ENCODE measurements at places on chromosomes 12 and 14.

DNA sequence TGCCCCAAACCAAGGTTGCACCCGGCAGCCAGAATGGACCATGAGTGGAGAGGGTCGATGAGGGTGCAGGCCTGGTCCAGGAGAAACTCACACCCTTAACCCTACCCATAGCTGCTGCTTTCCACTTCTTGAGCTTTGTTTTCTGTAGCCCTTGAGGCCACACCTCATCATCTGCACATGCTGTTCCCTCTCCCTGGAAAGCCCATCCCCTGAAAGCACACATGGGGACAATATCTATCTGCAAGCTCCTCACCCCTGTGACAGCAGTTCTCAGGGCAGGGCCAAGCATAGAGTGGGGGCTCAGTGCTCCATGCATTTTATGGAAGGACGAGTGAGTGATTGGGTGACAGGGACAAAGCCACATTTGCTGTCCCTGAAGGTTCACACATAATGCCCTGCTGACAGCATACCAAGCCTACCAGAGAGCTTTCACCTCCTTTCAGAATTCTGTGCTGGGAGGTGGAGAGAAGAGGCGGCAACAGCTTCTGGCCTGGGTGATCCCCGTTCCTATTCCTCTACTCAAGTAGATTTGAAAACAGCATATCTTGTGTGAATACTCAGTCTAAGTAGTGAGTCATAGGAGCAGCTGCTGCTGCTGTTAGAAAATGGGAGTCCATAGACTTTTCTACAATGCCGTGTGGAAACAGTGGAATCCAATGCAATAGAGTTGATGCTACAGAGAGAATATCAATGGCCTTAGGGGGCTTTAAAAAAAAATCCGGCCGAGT, 44.6 kb downstream of the SRGAP1 start:
- no peak for DNase-seq

GRCh38 chr12:2023365-2023764, 19.1 kb upstream of the DCP1B start:
- no peak for DNase-seq

DNA sequence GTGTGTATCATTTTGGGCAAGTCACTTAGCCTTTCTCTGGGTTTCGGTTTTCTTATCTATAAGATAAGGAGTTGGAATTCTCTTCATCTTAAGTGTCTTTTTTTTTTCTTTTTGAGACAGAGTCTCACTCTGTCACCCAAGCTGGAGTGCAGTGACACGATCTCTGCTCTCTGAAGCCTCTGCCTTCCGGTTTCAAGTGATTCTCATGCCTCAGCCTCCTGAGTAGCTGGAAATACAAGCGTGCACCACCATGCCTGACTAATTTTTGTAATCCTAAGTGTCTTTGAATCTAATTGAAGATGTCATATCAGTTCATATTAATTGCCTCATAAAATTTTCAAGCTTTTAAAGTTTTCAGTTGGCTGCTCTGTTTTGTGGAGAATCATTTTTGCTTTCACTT, 4.0 kb downstream of the SRGAP1 start:
- no peak for DNase-seq

DNA sequence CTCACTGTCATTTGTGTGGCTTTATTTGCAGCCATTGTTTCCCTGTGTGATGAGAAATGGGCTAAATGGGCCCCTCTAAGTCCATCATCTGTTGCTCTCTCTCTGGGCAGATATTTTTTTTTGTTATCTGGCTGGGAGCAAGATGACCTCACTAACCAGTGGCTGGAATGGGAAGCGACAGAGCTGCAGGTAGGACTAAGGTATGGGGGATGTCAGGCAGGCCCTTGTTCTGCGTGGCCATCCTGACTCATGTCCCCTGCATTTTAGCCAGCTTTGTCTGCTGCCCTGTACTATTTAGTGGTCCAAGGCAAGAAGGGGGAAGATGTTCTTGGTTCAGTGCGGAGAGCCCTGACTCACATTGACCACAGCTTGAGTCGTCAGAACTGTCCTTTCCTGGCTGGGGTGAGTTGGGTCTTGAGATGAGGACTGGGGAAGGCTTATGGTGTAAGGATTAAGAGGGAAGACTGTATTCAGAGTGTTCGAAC, 1.3 kb downstream of the MARS1 start:
- no peak for DNase-seq

DNA sequence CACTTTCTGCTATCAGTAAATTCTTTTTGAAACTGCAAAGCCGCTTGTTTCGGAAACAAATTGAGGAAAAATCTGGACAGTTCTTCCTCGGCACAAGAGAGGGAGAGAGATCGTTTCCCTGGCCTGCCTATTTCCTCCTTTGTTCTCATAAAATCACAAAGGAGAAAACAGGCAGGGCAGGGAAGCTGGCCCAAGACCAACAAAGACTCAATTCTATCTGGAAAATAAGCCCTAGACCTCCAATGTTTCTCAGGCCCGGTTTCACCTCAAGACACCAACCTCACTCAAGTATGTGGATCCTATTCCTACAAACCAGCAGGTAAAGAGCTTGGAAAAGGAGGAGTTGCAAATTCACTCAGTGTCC, 19.5 kb downstream of the DICER1 start:
- DNase-seq: no peak

GRCh38 chr12:124172636-124173035, 122.3 kb upstream of the RFLNA start:
- DNase-seq: no peak

GRCh38 chr14:64053694-64054669, 201.2 kb downstream of the SYNE2 start:
- DNase-seq: no peak

DNA sequence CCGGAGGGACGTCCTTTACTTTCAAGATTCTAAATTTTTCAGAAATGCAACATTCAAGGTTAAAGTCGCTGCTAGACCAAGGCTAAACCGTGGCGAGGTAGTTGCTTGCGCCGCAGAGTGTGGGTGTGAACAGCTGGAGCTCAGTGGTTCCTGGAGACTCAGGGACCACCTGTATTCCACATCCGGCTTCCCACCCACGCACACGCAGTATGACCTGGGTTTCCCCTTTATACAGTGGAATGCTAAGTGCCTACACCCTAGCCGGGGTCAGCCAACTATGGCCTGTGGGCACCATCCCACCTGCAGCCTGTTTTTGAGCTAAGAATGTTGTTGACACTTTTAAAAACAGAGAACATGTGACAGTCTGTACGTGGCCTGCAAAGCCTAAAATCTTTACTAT, 42.9 kb upstream of the TESC start:
- no peak for DNase-seq

DNA sequence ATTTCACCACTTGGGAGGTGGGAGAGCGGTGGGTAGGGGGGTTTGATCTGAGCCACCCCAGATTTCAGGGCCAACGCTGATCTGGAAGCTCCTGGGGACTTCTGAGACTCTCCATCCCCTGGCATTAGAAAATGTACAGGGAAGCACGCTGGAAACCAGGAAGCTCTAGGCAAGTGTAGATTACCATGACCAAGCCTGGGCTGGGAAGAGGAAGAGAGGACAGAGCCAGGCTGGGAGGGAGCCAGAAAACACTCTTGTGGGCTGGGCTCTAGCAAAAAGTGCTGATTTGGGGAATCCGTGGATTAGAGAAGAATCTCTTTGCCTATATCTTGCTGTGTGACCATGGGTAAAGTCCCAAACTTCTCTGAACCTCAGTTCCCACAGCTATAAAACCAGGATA, 236.7 kb downstream of the BCL11B start:
- DNase-seq: no peak
